Lower leg skin (tissue), 4 donors: ENCODE measurements at places on chromosomes 5 and 9. TPM values are rescaled to one million over a fixed set of nuclear protein-coding genes. Genes with fewer than 3 reads are reported as not detected.

ZDHHC11B gene
- 2.5 TPM for total RNA-seq

ELAVL2 gene
- 0.22 TPM for total RNA-seq

ANXA2R gene
- total RNA-seq = 2.7 TPM

GRCh38 chr5:118397236-118397635 is 591.1 kb downstream of the DTWD2 start:
- DNase-seq = no peak

DNA sequence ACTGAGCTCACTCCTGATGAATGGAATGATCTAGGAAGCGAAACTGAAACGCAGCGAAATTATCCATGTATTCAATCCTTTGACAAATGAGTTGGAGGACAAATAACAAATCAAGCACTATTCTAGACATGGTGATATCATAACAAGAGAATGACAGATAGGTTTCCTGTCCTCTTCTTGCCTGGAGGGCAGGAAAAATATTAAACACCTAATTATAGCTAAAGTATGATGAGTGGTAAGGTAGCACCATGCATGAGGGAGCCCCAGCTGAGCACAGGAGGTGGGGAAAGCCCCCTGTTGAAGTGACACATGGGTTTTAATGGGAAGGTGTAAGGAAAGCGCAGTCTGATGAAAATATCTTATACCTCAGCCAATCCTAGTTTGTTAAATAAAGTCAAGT is 225.2 kb downstream of the NPR3 start:
- no peak for DNase-seq
